NCI-H1694 (cell line): ENCODE measurements at places on chromosomes 3 and 15.

- no peak for DNase-seq
These were observed 44.0 kb upstream of the BCL6 start for GRCh38 chr3:187788984-187789857.

- DNase-seq: no peak
These were observed 9.1 kb downstream of the SEMA6D start for GRCh38 chr15:47726399-47726823.

GRCh38 chr15:78204351-78205309, 29.7 kb downstream of the ACSBG1 start:
- no peak for DNase-seq

GRCh38 chr15:41494190-41494921, 682 bp downstream of the ITPKA start:
- no peak for DNase-seq

DNA sequence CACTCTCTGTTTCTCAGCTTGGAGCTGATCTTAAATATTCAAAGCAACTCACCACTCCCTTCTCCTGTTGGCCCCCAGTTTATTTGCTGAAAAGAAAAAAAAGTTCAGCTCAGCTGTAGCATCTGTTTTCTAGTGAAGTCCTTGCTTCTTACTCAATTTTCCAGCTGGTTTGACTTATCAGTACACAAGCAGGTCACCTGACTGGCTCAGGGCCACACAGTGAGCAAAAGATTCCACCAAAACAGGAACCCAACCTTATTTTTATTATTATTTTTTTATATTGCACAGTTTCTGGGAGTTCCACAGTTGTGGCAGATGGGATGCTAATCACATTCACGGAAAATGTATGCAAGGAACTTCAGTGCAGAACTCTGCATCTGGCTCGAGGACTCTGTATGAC, 390.7 kb upstream of the RGMA start:
- no peak for DNase-seq

- DNase-seq: no peak
These were observed 8.1 kb upstream of the LRRC2 start for GRCh38 chr3:46574243-46574646.

DNA sequence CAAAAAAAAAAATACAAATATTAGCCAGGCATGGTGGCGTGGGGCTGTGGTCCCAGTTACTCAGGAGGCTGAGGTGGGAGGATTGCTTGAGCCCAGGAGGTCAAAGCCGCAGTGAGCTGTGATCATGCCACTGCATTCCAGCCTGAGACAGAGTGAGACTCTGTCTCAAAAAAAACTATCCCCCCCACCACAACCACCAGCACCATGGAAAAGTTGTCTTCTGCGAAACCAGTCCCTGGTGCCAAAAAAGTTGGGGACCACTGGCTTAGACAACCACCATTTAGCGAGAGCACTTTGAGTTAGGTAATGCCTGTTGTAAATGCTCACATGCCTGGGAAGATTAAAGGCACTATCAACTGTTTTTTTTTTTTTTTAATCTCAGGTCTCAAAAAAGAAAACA, 15.4 kb downstream of the ARHGAP31 start:
- DNase-seq: no peak
